Fibroblast of skin of back (primary cell): ENCODE measurements at places on chromosomes 7 and 10.

- no peak for DNase-seq
Observed at GRCh38 chr7:1345796-1346755, 113.2 kb downstream of the MICALL2 start.

DNA sequence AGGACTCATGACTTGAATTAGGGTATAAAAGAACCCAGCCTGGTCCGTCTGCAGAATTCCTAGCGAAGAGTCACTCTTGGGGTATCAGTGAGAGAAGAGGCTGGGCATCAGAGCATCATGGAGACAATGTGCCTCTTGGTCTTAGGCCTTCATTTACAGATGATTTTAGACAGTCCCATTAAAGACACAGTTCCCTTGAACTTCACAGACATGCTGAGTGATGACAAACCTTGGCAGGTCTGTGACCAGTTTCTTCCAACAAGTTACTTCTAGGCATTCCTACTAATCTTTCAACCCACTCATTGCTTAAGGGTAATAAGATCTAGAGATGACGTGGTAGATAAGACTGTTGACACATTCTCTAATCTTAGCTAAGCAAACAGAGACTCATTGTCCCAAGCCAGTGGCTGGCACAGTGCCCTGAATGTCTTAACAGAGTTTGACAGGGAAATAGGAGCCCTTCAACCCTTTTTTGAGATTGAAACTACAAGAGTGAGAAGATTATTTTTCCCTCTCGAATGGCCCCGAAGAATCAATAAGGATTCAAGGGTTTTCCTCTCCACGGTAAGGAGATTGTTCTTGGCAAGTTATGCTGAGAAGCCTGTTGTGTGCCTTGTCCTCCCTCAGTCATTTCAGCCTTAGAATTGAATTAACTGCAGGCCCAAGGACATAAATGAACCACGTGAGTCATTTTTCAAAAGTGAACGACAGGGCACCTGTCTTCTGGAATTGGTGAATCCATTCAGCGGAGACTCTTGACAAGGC lies 281.1 kb downstream of the CCDC3 start:
- peak; percentile 88 for DNase-seq

GRCh38 chr7:69708857-69709256 lies 110.6 kb downstream of the AUTS2 start:
- DNase-seq: peak; percentile 51

DNA sequence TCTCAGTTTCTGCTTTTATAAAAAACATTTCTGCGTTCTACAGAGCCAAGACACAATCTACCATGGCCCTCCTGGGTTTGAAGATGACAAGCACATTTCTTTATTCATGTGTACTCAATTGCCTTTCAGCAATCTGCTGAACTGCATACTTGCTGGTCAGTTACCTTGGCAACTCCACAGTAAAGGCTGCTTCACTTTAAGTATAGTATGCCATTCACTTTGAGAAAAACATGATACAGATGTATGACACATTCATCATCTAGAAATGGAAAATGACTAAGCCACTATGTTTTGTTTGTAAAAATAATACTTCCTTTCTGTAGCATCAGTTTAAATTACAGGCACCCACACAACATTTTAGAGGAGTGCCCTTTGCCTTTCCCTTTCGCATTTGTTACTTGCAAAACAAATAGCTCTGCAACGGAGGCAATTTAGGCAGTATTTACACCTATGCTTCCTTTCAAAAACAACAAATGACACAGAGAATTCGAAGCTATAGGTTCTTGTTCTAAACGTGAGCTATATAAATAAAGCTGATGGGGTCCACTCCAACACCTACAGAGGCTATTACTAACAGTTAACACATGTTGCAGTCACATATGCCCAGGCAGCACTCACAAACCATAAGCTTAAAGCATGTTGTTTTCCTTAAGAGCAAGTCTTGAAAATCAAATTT lies 23.5 kb downstream of the SGCE start:
- DNase-seq: peak; percentile 96

- DNase-seq: peak; percentile 61
Observed at GRCh38 chr7:93228302-93228701, 2.0 kb upstream of the HEPACAM2 start.

- DNase-seq: no peak
Observed at GRCh38 chr7:99806839-99807478, 20.9 kb upstream of the CYP3A43 start.

DNA sequence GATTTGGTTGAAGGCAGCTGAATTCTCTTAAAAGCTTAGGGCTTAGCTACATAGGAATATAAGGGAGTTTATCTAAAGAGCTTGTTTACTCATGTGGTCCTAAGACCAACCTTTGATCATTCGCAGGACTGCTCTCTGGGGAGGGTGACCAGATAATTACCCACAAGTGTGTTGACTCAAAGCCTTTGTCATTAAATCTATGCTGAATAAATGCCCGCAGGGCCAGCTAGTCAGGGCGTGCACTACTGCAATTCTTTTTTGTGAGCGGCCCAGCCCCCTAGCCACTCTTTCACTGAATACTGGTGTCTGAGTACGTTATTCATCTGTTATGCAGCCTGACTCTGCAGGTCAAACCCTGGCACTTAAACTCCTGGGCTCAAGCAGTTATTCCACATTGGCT lies 69.6 kb downstream of the AKAP9 start:
- DNase-seq: no peak

DNA sequence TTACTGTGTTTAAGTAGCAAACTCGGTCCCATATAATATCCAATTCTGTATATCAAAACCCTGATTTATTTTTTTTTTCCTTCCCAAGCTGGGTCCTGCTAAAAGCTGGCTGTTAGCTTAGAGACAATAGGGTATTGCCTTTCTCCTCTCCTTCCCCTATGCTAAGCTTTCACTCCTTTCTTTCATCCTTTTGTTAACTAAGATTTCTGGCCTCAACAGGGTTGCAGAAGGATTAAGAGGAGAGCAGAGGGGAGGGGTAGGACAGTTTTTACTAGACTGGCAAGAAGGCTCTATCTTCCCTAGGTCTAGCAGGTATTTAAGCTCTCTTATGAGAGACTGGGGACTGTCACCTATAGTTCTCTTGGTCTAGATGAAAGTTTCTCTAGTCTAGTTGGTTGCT lies 229.2 kb downstream of the KCND2 start:
- no peak for DNase-seq

DNA sequence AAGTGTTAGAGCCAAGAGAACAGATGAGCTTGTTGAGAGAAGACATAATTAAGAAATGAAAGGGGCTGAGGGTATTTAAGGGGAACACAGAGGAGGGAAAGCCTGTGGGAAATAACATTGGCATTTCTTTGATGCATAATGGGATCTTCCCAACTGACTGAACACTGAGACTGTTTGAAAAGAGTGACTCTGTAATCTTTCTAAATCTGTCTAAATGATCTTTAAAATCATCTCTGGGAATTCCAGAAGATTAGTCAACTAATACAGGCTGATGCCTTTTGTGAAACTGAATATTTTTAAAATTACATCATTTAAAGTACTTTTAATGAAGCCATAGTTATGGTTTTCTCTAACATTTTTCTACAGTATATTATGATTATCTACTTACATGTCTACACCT lies 17.4 kb upstream of the SLC35G1 start:
- DNase-seq: peak; percentile 48

GRCh38 chr7:54664235-54665228 lies 94.5 kb downstream of the SEC61G start:
- DNase-seq: peak; percentile 4

DNA sequence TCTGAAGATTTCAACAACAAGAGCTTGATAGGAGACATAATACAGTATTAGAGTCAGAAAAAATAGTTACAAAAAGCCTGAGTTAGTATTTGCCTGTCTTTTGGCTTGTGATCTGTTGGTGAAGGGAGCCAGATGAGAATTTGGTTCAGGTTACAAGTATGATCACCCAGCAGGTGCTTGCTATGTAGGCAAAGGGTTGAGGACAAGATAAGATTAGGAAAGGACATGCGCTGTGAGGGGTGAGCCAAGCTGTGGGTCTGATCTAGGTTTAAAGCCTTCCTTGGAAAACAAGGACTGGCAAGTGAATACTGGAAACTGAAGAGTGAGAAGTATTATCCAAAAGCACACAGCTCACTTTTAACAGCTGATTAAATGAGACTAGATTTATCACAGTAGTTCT lies 28.7 kb upstream of the CD36 start:
- DNase-seq: no peak

DNA sequence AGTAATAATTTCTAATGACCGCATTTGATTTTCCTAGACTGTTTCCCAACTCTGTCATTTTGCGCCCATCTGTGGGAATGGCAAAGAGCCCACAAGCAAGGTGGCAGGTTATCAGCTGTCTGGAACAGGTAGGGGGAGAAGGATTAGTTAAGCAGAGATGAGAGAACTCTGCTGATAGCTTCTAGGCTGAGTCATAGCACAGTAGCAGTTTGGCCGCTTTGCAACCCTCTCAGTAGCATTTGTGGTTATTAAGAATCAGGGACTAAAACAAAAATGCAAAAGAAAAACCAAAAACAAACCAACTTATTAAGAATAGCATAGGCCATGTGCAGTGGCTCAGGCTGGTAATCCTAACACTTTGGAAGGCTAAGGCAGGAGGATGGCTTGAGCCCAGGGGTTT lies 602.7 kb upstream of the SORCS1 start:
- DNase-seq: no peak

- no peak for DNase-seq
Observed at GRCh38 chr10:107022600-107023354, 141.7 kb downstream of the SORCS1 start.

DNA sequence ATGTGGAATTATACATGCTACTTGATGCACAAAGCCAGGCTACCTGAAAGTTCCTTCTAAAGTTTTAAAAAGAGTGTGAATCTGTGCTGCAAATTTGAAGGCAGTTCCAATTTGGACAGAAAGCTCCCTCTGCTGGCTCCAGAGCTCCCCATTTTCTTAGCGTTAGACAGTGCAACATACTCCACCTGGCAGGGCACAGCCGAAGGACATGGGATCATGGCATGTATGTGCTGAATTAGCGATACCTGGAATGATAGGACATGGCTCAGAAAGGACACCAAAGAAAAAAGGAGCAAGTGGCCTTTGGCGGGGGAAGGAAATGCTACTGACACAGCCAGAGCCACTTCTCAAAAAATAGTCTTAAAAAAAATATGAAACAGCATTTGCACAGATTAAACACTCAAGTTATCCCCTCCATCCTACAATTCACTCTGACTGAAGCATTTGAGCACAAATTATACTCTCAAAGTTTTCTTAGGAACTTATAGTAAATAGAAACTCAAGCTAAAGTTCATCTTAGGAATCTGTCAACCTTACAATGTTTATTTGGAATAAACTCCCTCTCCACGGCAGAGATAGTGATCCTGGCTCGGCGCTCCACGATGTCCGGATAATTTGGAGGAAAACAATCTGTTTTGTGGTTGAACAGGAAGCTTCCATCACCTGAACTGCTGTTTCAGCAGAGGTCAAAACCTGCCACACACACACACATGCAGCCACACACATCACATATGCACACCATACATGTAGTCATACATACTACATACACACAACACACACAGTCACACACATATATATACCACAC lies 80.0 kb downstream of the C7orf25 start:
- peak; percentile 41 for DNase-seq

GRCh38 chr7:48084727-48085432 lies 4.2 kb upstream of the UPP1 start:
- DNase-seq: peak; percentile 99

DNA sequence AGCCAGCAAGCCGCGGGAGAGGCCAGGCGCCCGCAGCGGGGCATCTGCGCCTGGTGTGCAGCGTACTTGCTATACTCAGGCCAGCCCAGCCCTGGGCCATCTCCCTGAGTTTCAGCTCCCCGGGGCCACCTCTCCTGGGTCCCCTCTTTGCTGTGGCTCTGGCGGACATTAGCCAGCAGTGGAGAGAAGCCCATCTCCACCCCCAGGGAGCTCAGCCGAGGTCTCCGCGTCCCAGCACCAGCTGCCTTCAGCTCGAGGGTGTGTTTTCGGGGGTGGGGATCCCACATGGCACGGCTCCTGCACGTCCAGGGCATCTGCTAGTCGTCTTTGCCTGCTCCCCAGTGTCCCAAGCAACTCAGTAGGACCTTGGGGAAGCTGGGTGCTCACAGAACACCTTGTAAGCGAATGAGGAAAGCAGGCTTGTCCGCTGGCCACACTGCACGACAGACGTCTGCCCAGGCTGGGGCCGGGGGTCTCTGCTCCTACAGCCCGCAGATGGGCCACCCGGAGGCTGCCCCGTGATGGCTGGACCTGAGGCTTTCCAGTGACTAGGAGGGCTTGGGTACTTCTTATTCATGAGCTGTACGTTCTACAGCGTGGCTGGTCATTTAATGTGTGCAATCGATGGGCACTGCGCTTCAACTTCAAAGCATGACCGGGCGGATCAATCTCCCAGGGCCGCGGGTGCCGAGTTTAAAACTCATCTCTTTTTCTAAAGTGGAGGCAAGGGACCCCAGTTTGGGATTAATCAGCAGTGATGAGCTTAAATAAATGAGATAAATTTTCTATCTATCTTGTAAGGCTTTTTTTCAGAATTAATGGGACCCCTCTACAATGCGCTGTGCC lies 455.7 kb downstream of the DNAJB6 start:
- DNase-seq: no peak

DNA sequence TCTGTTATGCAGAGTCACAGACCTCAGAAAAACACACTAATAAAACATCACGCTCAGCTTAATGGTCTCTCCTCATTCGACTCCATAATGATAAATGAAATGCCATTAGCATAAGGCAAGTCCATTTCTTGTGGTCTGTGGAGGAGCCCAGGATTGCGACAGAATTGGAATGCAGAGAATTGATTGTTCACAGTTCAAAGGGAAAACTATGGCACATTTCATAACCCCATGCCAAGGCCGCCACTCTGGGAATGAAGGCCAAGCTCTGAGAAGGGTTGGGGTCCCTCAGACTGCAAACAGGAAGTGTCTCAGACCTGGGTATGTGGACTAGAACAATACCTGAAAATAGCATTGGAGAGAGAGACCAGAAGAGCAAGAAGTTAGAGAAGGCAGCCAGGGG lies 398.9 kb downstream of the ADRA2A start:
- peak; percentile 3 for DNase-seq

GRCh38 chr7:30829471-30829870 lies 58.3 kb downstream of the MINDY4 start:
- no peak for DNase-seq

DNA sequence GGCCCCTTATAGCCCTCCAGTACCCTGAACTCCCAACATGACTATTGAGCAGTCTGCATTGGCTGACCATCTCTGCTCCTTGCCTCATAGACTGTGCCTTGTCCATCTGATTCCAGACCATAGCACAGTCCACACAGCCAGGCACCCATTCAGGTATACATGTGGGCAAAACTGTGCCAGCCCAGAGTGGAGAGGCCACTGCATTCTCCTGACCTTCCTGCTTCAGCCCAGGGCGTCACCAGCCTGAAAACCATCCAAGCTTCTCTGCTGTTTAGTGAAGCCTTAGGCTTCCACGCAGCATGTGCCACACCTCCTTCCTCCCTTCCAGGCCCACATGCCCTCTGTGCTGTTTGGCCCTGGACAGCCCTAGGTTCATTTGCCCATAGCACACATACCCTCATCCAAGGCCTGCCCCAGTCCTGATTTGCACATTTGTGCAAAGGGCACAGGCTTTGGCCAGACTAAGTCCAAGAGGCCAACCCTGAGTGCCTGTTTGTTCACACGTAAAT lies 10.5 kb downstream of the DDX56 start:
- DNase-seq: no peak
